ENCODE measurements at places on chromosomes 13 and 19. TPM values are rescaled to one million over a fixed set of nuclear protein-coding genes. Genes with fewer than 3 reads are reported as not detected.

Gene NR2C2AP
- 9.8 TPM for total RNA-seq

DNA sequence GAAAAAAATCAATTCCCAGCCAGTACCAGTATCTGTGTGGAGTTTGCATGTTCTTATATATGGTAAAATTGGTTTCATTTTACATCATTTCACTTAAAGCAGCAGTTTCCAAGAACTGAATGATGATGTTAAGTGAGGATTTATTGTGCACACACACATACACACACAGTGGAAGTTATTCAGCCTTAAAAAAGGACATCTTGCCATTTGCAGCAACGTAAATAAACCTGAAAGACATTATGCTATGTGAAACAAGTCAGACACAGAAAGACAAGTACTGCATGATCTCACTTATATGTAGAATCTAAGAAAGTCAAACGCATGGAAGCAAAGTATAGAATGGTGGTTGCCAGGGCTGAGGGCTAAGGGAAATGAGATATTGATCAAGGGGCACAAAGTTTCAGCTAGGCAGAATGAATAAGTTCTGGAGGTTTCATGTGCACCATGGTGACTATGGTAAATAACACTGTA, 5.3 kb downstream of the SIGLECL1 start:
- H3K36me3 ChIP-seq, result no peaks in the 10 kb centered on the region
- no peak for DNase-seq
- H3K4me1 ChIP-seq, result no peaks in the 10 kb centered on the region
- H3K4me3 ChIP-seq, result no peak overlapping the region
- H3K27me3 ChIP-seq, result no peaks in the 10 kb centered on the region

- H3K27me3 ChIP-seq, result no peaks in the 10 kb centered on the region
- DNase-seq, result no peak
- H3K4me3 ChIP-seq, result no peak overlapping the region
- no peaks in the 10 kb centered on the region for H3K36me3 ChIP-seq
- H3K27ac ChIP-seq, result no peak overlapping the region
- H3K4me1 ChIP-seq, result peaks cover 7% of the 10 kb centered on the region
Measured at GRCh38 chr13:41137241-41137640, 4.6 kb upstream of the KBTBD6 start.

DNA sequence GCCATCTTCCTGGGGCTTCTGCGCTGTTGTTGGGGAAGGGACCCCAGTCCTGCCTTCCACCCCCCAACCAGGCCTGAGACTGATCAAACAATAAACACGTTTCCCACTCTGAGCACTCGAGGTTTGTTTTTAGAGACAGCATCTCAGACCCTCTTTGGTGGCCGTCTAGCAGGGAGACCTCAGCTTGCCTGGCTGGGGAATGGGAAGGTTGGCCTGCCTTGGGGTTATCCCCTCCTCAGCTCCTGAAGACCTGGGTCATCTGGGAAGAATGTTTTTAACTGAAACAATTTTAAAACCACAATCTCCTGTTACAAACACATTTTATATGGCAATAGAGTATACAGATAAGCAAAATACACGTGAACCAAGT, 2.0 kb downstream of the ZNF581 start:
- no peaks in the 10 kb centered on the region for H3K36me3 ChIP-seq
- H3K27me3 ChIP-seq, result no peaks in the 10 kb centered on the region

GRCh38 chr13:87128036-87128435, 543.1 kb upstream of the SLITRK5 start:
- H3K4me1 ChIP-seq, result no peaks in the 10 kb centered on the region
- no peaks in the 10 kb centered on the region for H3K27me3 ChIP-seq
- no peak for DNase-seq
- no peaks in the 10 kb centered on the region for H3K36me3 ChIP-seq
- H3K27ac ChIP-seq, result no peak overlapping the region
